ENCODE measurements at places on chromosomes 16 and 17. TPM values are rescaled to one million over a fixed set of nuclear protein-coding genes. Genes with fewer than 3 reads are reported as not detected.

TEX14 gene
- 0.13 TPM for total RNA-seq

TNS4 gene
- 15.5 TPM for total RNA-seq

HSD11B2 gene
- total RNA-seq: 3.6 TPM

ZNF319 gene
- total RNA-seq: 9.1 TPM
